ENCODE measurements at places on chromosomes 5 and 9. TPM values are rescaled to one million over a fixed set of nuclear protein-coding genes. Genes with fewer than 3 reads are reported as not detected.

Gene SLC34A3
- total RNA-seq, result 0.04 TPM

Gene ARHGEF37
- total RNA-seq, result 3.9 TPM

Gene IFNA2
- 0.09 TPM for total RNA-seq

Gene DDX41
- total RNA-seq, result 49.7 TPM

Gene PRDM9
- not detected for total RNA-seq

Gene LRRC19
- total RNA-seq, result not detected

Gene OR1Q1
- total RNA-seq, result not detected

Gene NR2F1
- total RNA-seq, result 1.8 TPM

Gene ACTBL2
- not detected for total RNA-seq

Gene IFNB1
- total RNA-seq, result not detected

Gene OR1L6
- total RNA-seq, result not detected

Gene AHRR
- total RNA-seq, result 2.8 TPM

Gene ITK
- 0.13 TPM for total RNA-seq

Gene WDR31
- total RNA-seq, result 1.2 TPM

Gene ANKRD34B
- total RNA-seq, result 0.13 TPM

DNA sequence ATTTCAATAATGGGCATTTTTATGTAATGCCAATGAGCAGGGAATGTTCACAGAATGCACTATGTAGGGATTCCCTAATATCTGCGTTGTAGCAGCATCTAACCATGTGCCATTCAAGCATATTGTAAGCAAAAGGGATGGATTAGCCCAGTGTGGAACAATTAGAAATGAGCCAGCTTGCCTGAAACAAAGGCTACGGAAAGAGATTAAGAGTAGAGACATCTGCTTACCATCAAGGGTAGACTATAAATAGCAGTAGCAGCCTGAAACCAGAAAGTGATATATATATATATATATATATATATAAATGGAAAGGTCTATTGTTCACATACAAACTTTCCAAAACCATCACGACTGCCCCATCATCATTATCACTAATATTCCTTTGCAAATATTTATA is 31.9 kb upstream of the CEP120 start:
- peak; percentile 31 for DNase-seq

GRCh38 chr9:18632632-18633403 is 158.9 kb downstream of the ADAMTSL1 start:
- DNase-seq, result peak; percentile 53

GRCh38 chr9:93603906-93604326 is 27.5 kb downstream of the PHF2 start:
- no peak for DNase-seq

DNA sequence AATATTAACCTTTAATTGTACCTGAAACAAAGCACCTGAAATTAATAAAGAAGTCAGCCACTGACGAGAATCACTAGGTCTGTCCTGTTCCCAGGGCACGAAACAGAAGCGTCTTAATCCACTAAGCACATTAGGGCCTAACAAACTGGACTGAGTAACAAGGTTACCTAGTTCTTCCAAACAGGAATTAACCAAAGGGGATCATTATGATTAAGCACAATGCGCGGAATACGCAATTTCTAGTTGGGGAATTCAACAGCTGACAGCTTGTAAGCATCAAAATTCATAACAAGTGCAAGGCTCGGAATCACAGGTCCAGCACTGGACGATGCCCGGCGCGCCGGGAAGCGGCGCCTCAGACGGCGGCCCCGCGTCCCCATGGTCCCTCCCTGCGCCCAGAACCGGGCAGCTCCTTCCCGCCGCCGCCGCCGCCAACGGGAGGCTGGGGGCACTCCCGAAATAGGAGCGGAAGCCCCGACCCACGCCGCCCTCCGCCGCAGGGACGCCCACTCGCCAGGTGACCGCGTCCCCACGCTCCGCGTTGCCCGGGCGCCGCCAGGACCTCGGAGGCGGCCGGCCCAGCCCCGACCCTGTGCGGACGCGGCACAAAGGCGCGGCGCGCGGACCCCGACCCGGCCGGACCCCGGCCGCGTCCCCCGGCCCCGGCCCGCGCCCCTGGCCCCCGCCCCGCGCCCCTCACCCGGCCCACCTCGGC is 898 bp downstream of the CAMSAP1 start:
- DNase-seq, result peak; percentile 60

- DNase-seq, result peak; percentile 24
Observed at GRCh38 chr5:129899454-129899853, 4.8 kb upstream of the CHSY3 start.

GRCh38 chr5:119315516-119315949 is 40.3 kb upstream of the TNFAIP8 start:
- DNase-seq, result no peak

GRCh38 chr5:12777342-12777741 is 873.1 kb upstream of the CTNND2 start:
- no peak for DNase-seq

DNA sequence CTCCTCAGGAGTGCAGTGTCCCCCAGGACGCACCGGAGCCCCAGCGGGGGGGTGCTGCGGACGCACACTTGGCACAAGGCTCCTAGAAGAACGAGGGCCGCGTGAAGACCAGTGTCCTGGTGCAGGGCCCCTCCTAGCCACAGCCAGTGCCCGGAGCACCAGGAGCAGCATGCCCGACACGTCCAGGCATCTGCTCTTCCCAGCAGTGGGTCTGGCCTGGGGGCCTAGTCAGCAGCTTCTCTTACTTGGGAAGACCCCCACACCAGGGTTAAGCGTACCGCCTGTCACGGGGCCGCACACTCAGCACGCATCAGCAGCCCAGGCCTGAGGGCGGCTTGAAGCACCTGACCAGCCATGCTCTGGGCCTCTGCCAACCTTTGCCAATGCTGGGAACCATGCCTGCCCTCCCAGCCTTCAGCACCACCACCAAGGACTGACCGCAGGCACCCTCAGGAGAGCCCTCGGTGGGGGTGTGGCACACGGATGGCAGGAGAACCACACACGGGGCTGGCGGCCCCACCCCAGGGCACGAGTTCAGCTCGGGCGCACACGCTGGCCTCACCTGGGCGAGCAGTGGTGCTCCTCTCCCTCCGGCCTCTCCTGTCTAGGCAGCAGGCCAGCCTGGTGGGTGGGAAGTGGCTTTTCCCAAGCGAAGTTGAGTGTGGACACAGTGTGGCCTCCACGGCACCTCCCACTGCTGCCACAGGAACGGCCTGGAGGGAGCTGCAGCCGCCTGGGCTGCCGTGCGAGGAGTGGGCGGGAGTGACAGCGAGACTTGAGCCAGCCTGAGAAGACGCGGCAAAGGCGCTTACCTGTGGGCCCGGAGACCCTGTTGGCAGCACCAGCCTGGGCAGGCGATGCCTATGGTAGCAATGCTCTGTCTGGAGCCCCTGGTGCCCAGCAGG is 12.0 kb upstream of the AJM1 start:
- peak; percentile 7 for DNase-seq

GRCh38 chr5:103373597-103374472 is 115.3 kb downstream of the MACIR start:
- no peak for DNase-seq

- no peak for DNase-seq
Observed at GRCh38 chr5:157168286-157168685, 2.2 kb upstream of the GARIN3 start.

DNA sequence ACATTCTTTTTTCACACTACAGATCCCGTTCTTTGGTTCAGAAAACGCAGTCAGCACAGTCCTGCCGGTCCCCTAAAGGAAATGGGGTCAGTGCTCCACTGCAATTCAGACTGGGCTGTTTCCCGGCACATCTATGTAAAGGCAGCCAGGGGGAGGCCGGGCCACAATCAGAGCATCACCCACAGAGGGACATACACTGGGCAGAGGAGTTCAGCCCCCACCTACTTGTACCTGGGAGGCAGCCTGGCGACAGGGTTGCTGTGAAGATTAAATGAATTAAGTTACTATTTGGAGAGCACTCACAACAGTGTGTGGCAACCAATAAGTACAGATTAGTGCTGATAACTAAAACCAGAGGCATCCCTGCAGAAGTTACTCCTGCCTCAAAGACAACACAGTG is 4.5 kb downstream of the PTPN3 start:
- no peak for DNase-seq

GRCh38 chr5:133385346-133385745 is 227.0 kb downstream of the FSTL4 start:
- no peak for DNase-seq

DNA sequence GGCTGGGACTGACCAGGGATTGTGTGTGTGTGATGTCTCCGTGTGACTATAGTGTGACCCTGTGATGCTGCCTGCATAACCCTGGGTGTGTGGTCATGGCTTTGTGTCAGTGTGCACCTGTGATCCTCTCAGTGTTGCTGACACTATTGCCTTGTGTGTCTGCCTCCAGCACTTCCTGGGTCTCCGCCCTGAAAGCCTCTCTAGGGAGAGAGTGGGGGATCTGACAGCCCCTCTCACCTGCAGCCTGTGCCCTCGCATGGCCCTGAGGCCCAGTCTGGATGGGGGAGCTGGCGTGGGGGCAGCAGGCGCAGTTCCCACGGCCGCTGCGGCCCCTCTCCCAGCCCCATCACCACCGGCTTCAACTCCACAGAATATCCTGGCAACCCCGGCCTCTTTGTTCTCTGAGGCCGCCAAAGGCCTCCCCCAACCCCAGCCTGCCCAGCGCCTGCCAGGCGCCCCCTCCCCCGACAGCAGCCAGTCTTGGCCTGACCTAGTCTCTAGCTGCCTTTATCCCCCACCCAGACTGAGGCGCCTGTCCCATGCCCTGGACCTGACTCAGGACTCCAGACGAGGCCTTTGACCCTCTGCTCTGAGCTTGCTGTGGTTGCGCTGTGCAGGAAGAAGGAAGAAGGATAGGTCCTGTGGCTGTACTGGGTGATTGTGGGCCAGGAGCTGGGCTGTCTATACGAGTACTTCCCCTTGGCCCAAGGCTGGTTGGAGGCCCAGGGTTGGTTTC is 38.7 kb downstream of the CXXC5 start:
- DNase-seq, result no peak

GRCh38 chr5:144189800-144190429 is 19.2 kb downstream of the KCTD16 start:
- no peak for DNase-seq

DNA sequence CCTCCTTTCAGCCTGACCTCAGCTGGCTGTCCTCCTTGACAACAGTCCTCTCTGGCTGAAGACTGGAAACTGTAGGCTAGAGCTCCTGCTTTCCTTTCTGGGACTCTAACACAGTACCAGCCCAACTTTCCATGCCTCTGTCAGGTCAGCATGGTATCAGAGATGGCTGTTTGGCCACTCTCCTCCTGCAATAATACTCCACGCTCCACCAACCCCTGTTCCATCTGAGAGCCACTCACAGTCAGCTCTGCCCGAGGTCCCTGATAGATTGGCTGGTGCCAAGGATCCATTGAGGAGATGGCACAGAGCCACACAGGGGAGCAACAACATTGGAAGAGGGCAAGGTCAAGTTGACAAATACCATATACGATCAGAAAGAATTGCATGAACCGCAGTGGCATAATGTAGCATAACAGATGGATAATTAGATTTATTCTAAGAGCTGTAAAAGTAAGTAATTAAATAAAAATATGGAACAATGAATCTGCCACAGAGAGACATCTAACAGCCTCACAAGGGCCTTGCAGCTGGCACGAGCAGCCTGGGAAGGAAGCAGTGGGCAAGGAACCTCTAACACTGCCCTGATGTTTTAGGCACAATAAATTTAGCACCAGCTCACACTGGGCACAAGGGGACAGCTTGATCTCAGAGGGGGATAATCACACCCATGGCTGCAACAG is 94.3 kb upstream of the LRRTM2 start:
- no peak for DNase-seq

GRCh38 chr9:101018467-101018866 is 10.1 kb upstream of the PLPPR1 start:
- peak; percentile 76 for DNase-seq

Measured in muscle of leg (tissue), 16 donors.